A375 (cell line): ENCODE measurements at places on chromosomes 5 and 9. TPM values are rescaled to one million over a fixed set of nuclear protein-coding genes. Genes with fewer than 3 reads are reported as not detected.

The CYLC2 gene
- total RNA-seq, result not detected in 2 replicates

The SLC1A3 gene
- 21.7 and 23.9 TPM in 2 replicates for total RNA-seq

The GTF2H2 gene
- 16.1 and 24.7 TPM in 2 replicates for total RNA-seq

The CCL27 gene
- total RNA-seq, result 0.23 and 0.50 TPM in 2 replicates

The ABCA1 gene
- total RNA-seq, result 6.5 and 8.4 TPM in 2 replicates

The GLDC gene
- total RNA-seq, result 10.4 and 15.6 TPM in 2 replicates

The SCGB3A1 gene
- not detected in 2 replicates for total RNA-seq

The PPP3R2 gene
- not detected in 2 replicates for total RNA-seq

The SMIM32 gene
- total RNA-seq, result not detected in 2 replicates

The RABEPK gene
- total RNA-seq, result 31.6 and 38.2 TPM in 2 replicates

The PTPA gene
- 151 and 163 TPM in 2 replicates for total RNA-seq

The SLC34A3 gene
- not detected in 2 replicates for total RNA-seq

The CETN3 gene
- 57.1 and 63.8 TPM in 2 replicates for total RNA-seq

The MYMK gene
- total RNA-seq, result not detected in 2 replicates

The FOXD4 gene
- total RNA-seq, result 0.30 and 0.37 TPM in 2 replicates

The TBC1D2 gene
- 7.5 and 8.7 TPM in 2 replicates for total RNA-seq

The ETF1 gene
- total RNA-seq, result 162 and 168 TPM in 2 replicates

The IRX4 gene
- 0.15 and 0.53 TPM in 2 replicates for total RNA-seq

The CCDC112 gene
- 7.4 and 15.2 TPM in 2 replicates for total RNA-seq

The IL9 gene
- total RNA-seq, result not detected in 2 replicates

The PNPLA7 gene
- total RNA-seq, result 1.3 and 1.8 TPM in 2 replicates

The CCDC192 gene
- 0.27 TPM in 1 of 2 replicates, not detected in the other for total RNA-seq

The SH3RF2 gene
- 0.15 and 0.58 TPM in 2 replicates for total RNA-seq

The FAM169A gene
- 12.4 and 13.1 TPM in 2 replicates for total RNA-seq

The SPATA31A7 gene
- not detected in 2 replicates for total RNA-seq

The AGXT2 gene
- total RNA-seq, result not detected in 2 replicates

The DPYSL3 gene
- 30.1 and 33.1 TPM in 2 replicates for total RNA-seq

The HTR1A gene
- total RNA-seq, result not detected in 2 replicates

The LRRC19 gene
- not detected in 2 replicates for total RNA-seq

The C5orf58 gene
- total RNA-seq, result 0.58 and 6.4 TPM in 2 replicates

The CTXN3 gene
- total RNA-seq, result not detected in 2 replicates

The SPAAR gene
- total RNA-seq, result 0.60 TPM in 1 of 2 replicates, not detected in the other

The PCDHGA11 gene
- 0.30 and 0.96 TPM in 2 replicates for total RNA-seq

The GRIA1 gene
- not detected in 2 replicates for total RNA-seq

The EIF4E1B gene
- not detected in 2 replicates for total RNA-seq

The BICD2 gene
- 35.0 and 38.9 TPM in 2 replicates for total RNA-seq

The TTC39B gene
- total RNA-seq, result 3.9 and 6.7 TPM in 2 replicates

The ADRB2 gene
- 11.4 and 17.7 TPM in 2 replicates for total RNA-seq

The LTC4S gene
- total RNA-seq, result 1.2 TPM in 1 of 2 replicates, not detected in the other

The INSL6 gene
- not detected in 2 replicates for total RNA-seq

The TPPP gene
- total RNA-seq, result 0.11 and 0.30 TPM in 2 replicates

The SPINK13 gene
- total RNA-seq, result not detected in 2 replicates

The ERCC6L2 gene
- 49.1 and 56.4 TPM in 2 replicates for total RNA-seq

The RETREG1 gene
- 8.4 and 8.5 TPM in 2 replicates for total RNA-seq

The CATSPER3 gene
- total RNA-seq, result 0.49 TPM in 1 of 2 replicates, not detected in the other

The C9orf153 gene
- total RNA-seq, result not detected in 2 replicates

The PDE6A gene
- total RNA-seq, result 0.11 and 0.49 TPM in 2 replicates

The PCDHA4 gene
- total RNA-seq, result 2.4 and 3.2 TPM in 2 replicates

The PCDHB13 gene
- total RNA-seq, result 2.4 and 2.9 TPM in 2 replicates

The TNC gene
- 372 and 373 TPM in 2 replicates for total RNA-seq

The SLC6A19 gene
- not detected in 2 replicates for total RNA-seq

The JAKMIP2 gene
- 2.5 and 2.6 TPM in 2 replicates for total RNA-seq
